MM.1S (cell line): ENCODE measurements at places on chromosomes 7 and 10.

- no peak for DNase-seq
Observed at GRCh38 chr7:4437916-4438315, 244.2 kb upstream of the FOXK1 start.

- DNase-seq = no peak
Observed at GRCh38 chr10:16585103-16585502, 63.4 kb upstream of the C1QL3 start.

DNA sequence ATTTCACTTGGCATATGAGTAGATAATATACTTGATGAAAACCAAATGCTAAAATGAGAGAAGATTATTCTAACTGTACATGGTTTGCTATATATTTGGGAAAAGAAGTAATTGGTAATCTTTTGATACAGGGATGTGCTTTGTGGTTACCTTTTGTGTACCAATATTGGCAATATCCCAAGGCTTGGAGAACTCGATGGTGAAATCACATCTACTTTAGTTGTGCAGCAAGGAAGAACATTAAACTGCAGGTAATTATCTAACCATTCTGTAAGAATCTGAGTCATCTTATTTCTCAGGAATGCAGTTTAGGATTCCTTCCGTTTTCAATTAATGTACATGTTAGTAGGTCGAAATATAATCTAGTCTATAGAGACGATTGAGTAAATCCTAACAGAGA is 64.1 kb downstream of the SRI start:
- no peak for DNase-seq

DNA sequence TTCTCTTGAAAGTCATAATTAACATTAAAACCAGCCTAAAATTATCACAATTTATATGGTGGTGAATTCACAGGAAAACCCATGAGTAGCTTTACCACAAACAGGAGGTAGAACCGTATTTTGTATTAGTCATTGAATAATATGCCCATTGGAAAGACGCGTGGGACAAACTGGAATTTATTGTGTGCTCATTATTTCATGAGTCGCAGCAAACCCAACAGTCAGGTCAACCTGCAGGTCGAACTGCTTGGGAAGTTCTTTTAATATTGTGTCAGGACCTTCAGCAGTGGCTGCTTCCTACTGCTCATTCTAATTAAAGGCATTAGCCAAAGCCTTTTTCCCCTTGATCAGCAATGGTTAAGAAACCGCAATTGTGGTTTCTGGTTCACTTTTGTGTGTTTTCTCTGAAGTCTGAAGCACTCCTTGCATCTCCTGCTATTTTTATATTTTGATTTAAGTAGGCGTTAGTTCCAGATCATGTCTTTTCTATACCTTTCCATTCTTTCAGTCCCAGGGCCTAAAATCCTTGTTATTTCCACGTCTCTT is 100.1 kb downstream of the RAB11FIP2 start:
- DNase-seq = no peak

DNA sequence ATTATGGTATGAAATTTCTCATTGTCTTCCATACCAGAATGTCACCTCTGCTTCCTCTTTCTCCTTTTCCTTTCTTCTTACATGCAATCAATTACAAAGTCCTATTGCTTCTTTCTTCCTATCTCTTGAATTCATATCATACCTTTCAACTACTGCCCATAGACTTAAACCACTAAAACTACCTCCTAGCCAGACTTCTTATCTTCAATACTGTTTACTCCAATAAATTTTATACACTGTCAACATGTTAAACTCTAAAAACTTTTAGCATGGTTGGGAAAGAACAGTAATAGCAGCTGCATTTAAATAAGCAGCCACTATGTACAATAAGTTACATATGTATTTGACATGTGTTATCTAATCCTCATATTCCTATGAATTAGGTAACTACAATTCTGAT is 34.9 kb downstream of the PCGF6 start:
- no peak for DNase-seq

DNA sequence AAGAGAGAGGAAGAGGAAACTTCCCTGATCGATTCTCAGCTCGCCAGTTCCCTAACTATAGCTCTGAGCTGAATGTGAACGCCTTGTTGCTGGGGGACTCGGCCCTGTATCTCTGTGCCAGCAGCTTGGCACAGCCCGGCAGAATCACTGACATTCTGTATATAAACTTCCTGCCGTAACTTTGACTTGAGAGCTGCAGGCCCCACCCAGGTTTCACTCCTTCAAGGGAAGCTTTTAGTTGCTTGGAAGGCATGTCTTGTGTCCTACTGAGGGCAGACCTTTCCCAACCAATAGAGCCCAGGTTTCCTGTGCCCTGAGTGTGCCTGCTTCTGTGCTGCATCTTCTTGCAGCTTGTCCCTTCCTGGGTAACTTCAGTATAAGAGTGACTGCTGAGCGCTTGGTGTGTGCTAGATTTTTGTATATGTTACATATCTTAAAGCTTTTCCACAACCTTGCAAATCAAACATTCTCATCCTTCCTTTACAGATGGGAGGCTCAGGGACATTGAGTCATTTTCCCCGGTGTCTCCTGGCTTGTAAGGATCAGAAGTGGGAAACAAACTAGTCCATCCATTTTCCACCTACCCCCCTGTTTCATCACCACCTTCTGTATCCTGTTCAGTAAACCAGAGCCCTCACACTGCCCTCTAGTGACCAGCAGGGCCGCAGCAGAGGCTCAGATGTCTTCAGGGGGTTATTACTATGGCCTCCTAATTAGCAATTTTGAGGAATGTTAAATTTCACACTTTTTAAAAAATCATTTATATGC is 225.2 kb upstream of the PRSS58 start:
- DNase-seq = peak; percentile 87

DNA sequence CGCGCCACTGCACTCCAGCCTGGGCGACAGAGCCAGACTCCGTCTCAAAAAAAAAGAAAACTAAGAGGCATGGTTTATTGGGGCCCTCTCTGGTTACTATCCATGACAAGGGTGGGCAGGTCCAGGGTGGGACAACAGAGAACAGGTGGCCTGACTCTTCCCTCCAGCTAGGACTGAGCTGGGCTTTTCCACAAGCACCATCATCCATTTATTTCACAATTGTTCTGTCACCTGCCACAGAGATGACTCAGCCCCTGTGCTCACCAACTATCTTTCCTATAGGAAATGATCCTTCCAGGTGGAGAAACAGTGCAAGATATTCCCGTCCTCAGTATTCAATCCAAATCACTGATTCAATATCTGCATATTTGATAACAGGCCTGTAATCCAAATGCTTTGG is 44.9 kb upstream of the MYL10 start:
- DNase-seq = no peak

DNA sequence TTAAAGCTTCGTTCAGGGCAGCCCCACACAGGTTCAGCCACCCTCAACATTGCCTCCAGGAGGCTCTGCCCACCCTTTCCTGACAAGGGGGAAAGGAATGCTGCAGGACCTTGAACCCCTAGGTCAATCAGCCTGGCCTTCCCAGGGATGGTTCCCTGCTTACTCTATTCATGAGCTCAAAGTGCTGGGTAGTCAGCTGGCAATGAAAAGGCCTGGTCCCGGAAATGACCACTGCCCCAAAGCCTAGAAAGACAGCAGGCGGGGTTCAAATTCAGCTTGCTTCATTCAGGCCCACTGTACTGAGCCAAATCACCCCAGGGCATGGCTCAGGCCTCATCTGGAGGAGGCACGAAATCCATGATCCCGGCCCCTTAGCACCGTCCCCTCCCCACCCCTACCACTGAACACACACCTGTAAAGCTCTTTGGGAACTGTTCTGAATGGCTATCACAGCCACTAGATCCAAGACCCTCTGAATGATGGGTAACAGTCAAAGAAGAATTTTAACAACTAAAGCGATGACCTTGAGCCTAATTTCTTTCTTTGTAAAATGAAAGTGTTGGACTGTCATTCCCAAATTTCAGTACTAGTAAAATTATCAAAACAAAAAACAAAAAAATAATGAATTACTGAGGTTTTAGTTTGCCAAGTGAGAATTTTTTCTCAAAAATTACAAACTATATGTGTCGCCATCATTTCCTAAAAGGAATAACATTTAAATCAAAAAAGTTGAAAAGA is 1.0 kb downstream of the URGCP start:
- DNase-seq = no peak

DNA sequence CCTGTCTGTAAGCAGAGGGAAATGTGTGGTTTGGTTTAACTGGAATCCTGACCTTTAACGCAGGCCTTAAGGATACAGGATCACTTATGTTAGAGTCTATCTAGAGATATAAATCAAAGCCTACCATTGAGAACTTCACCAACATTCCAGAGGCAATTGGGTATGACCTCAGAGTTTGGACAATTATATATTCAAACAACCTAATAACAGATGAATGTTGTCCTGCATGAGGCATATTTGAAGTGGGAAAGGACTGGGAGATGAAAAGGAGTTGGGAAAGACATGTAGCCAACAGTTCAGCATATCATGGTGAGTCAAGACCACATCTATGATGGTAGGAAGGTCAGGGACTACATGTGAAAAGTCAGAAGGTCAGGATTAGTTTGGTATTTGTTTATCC is 274.2 kb downstream of the DOCK4 start:
- no peak for DNase-seq

- DNase-seq = no peak
Observed at GRCh38 chr7:157482025-157482424, 145.2 kb downstream of the DNAJB6 start.

DNA sequence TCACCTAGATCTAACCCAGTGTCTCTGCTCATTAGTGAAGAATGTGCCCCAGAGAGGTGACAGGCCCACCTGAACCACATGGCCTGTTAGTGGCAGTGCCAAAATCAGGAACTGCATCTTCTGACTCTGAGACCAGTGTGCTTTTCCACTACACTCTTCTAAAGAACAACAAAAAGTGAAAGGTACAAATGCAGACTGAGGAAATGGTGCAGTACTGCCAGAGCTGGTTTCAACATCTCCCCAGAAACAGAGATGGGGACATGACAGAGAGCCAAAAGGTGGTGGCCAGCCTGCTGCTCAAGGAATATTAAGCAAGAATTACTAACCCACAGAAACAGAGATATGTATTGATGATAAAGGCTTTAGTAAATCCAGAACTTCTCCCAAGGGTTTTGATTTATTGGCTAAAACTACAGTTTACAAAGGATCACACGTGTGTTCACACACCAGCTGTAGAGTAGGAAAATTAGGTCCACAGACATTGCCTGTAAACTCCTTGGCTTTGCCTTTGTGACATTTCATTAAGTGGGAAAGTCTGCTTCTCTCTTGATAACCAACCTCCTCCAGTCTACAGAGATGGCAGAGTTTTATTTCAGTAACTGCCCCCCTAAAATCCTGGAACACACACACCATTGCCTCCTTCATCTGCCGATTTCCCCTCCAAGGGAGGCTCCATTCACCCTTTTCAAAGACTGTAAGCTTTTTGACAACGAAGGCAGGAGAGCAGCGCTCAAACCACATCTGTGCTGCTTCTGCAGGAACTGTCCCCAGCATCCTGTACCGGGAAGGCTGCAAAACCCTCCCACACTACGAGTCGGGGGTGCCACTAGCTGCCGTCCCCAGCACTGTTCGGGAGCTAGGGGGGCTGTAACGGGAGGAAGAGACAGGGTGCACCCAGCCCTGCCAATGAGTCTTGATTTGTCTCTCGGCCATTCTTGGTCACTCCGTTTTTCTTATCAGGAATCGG is 29.8 kb downstream of the GSDME start:
- DNase-seq = peak; percentile 39

GRCh38 chr7:68107261-68107660 is 1110.6 kb downstream of the TYW1 start:
- no peak for DNase-seq

GRCh38 chr7:13181216-13181615 is 493.8 kb downstream of the ARL4A start:
- DNase-seq = no peak

- no peak for DNase-seq
Observed at GRCh38 chr7:48899932-48900331, 24.4 kb upstream of the CDC14C start.

GRCh38 chr10:125079091-125079600 is 81.2 kb downstream of the CTBP2 start:
- no peak for DNase-seq

GRCh38 chr7:21617916-21618390 is 75.1 kb downstream of the DNAH11 start:
- DNase-seq = no peak

GRCh38 chr7:49125246-49125645 is 200.9 kb downstream of the CDC14C start:
- DNase-seq = no peak

DNA sequence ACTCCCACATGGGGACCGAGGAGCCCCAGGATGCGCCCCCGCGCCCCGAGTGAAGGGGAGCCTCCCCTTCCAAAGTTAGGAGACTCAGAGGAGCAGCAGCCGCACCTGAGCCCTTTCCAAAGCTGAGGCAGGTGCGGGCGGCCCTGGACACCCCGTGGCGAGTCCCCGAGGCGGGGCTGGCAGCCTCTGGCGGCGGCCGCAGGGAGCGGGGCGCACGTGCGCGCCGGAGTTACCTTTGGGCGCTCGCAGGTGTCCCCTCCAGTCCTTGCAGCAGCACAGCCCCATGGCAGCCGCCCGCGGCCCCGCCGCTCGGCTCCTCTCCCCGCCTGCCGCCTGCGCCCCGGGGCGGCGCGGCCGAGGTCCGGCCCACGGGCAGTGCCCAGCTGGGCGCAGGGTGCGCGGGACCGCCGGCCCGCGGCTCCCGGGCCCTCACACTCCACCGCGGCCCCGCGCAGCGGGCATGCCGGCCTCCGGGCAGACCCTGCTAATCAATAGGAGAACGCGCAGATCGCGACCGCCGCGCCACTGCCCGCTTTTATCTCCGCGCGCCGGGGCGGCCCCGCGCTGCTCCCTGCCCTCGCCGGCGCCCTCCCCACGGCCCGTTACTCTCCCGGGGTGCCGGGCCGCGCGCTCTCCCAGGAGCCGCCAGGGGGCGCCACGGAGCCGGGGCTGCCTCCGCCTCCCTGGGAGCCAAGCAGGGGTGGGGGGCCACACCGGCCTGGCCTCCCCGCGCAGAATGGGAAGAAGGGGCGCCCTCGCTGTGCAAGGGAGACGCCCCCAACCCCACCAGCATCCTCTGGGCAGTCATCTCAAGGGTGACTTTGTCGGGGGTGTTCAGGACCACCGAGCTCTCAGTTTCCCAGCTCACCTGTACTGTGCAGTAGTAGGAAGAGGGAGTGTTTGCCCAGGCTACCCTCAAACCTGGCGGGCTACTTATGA is 80.8 kb downstream of the ARHGAP22 start:
- DNase-seq = no peak

DNA sequence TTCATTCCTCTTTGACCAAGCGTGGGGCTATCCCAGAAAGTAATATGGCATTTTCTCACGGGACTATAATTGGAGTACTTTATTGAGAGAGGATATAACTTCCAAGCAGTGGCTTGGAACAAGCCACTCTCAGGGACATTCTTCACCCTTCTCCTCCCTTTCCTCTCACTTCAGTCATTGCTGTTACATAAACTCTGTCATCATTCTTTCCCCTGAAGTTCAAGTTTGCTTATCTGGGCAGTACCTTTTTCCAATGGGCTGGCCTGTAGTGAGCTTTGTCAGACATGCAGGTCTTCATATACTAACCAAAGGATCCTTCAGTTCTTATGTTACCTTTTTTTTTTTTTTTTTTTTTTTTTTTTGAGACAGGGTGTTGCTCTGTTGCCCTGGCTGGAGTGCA is 58.7 kb upstream of the KMT2E start:
- no peak for DNase-seq

GRCh38 chr10:132886211-132887099 is 55.9 kb downstream of the CFAP46 start:
- DNase-seq = no peak

GRCh38 chr7:16609842-16610450 is 35.6 kb downstream of the ANKMY2 start:
- DNase-seq = no peak

GRCh38 chr10:19825700-19826099 is 9.5 kb downstream of the PLXDC2 start:
- DNase-seq = no peak

GRCh38 chr7:146116521-146117222 is at the start of gene CNTNAP2:
CNTNAP2 (plus strand) TSS chr7:146116801; CDS start chr7:146116877, 76 bp downstream.
- no peak for DNase-seq
